ENCODE measurements at places on chromosomes 7 and 10. TPM values are rescaled to one million over a fixed set of nuclear protein-coding genes. Genes with fewer than 3 reads are reported as not detected.

DNA sequence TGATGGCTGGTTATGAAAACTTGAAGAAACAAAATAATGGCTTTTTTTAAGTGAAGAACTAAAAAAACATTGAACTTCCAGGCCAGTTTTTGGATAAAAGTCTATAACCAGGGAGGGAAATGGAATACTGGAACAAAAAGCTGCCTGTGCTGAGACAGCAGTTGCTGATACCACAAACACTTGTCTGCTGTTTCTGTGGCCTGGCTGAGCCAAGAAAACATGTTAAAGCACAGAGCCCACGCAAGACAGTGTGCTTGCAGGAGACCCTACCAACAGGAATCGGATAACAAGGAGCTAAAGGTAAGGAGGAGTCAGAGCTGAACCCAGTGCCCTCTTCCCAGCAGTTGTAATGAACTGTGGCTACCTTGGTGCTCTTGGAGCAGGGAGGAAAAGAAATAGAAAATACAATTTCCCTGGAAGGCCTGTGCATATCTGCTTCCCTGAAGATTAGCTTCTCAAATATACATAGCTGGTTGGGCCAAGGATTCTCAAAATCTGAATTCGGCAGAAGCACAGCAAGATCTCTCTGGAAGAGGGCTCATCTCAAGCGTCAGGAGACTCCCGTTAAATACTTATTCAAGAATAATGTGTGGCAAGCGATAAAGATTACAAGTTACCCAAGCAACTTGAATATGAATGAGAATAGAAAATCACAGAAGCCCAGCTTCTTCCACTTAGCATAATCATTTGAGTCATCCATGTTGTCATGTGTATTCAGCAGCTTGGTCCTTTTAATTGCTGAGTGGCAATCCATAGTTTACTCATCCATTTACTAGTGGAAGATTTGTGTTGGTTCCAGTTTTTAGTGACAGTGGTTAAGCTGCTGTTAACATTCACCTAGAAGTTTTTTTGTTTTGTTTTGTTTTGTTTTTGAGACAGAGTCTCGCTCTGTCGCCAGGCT, 87.6 kb downstream of the NOD1 start:
- DNase-seq = no peak

- DNase-seq = no peak
Measured at GRCh38 chr7:25831831-25832411, 320.1 kb upstream of the NFE2L3 start.

GRCh38 chr7:115941703-115942268, 88.8 kb downstream of the TFEC start:
- DNase-seq = no peak

DNA sequence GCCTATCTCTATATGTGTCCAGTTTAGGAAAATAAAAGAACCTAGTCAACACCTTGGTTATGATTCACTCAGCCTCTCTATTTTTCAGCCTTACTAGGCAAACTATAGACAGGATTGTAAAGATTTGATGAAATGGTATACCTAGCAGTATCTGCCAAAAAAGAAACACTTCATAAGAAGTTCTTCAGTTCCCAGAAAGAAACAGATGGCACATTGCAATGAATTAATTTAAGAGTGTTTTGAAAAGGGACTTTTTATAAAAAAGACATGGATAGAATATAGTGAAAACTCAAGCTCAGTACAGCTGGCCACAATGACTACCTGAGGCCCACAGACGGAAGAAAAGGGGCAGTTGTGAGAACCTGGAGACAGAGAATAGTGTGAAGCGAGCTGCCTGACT, 40.6 kb upstream of the RTKN2 start:
- no peak for DNase-seq

DNA sequence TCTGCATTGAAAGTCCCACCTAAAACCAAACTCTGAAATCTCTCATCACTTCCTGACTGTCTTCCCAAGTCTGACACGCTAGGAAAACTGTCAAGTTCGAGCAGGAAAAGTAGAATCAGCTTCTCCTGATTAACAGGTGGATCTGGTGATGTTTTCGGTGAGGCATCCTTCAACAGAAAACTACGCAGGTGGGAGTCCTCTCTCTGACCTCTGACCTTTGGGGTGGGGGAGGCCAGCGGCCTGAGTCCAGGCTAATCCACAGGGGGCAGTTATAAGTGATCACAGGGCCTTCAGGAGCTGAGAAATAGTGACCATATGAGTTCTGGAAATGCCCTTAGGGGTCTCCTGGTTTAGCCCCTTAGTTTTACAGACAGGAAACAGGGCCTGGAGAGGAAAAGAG, 13.4 kb upstream of the NPFFR1 start:
- DNase-seq = no peak

GRCh38 chr7:2276107-2276506, 34.1 kb downstream of the NUDT1 start:
- no peak for DNase-seq

DNA sequence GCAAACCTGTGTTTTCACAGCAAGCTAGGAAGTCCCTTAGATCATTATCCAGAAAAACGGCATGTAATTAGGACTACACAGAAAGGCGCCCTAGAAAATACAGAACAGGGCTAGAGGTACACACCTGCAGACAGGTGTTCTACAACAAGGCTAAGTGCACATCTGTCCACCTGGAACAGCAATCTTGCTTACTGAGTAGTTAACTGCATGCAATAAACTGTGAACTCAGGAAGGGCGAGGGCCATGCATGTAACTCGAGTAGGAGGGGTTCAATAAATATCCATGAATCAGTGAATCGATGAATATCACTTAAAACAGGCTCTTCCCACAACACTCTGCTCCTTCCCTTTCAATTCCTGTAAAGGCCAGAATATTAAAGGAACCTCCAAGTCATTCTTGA, 22.0 kb downstream of the FAM171A1 start:
- no peak for DNase-seq

DNA sequence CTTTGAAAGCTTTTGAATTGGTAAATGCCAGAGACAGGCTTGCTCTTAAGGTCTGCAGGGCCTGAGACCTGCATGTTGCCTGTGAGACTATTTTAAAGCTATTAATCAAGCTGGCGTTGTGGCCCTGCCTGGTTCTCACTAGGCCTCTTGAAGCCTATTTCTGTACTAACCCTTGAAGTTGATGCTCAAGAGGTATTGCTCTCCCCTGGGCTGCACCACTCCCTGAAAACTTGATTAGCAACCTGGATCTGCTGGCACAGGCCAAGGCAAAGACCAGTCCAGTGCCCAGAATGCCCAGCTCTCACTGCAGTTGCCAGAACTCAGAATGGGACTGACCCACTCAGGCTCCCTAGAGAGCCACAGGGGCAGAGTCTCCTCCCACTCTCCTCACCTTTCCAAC, 220.0 kb upstream of the MEOX2 start:
- no peak for DNase-seq

GRCh38 chr7:111867348-111867931, 305.1 kb upstream of the IMMP2L start:
- DNase-seq = no peak

- no peak for DNase-seq
Measured at GRCh38 chr10:7915923-7916536, 97.7 kb downstream of the TAF3 start.

Gene FAM180A
- total RNA-seq = 9.1 TPM

Gene AIFM2
- total RNA-seq = 42.1 TPM

Gene CALHM3
- not detected for total RNA-seq

Gene SPDYE9
- not detected for total RNA-seq

Gene CFTR
- total RNA-seq = 16.4 TPM
